ENCODE measurements at places on chromosomes 6 and 20.

DNA sequence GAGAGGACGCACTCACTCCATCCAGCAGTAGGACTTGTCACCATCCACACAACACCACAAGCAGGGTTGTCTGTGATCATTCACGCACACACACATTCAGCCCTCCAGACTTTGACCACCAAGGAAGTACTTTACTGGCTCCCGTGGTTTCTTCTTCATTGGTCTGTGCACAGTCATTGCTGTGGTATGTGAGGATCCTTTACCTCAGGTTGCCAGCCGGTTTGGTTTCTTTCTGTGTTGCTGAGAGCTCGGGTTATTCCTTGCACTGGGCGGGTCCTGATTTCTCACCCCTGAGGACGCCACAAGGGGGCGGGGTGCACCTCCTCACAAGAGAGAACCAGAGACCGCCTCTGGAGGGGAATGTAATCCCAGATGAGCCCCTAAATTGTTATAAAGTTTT, 11.2 kb downstream of the SLC35A1 start:
- no peak for DNase-seq

DNA sequence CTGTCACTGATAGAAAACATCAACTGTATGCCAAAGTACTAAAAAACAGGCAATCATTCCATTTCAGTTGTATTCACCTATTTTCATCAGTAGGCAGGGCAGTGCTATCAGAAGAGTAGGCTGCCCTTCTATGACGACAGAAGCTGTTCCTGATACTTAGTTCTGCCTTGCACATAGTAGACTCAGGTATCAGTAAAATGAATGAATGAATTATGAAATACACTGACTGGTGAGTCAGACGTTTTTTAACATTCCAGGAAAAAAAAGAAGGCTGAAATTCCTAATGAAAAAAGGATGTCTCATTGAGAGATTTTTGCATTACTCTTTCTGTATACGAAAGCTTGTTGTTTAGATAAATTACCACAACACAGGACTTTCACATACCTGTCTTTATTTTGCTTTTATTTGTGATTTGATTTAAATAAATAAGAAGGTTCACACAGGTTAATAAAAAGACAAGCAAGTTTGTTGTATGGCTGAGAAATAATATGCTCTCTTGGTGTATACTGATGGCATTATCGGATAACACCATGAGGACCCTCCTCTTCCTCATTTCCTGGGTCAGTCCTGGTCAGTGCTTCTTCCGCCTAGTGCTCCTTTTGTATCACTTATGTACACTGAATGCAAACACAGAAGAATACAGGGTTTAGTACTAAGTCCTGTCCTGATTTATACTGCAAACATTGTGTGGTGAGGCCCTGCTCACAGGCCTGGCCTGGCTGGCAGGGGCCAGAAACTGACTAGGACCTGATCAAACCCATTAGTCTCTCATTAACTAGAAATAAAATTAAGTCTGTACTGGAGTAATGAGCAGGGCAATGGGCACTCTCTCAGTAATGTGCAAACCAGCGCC, 39.4 kb upstream of the SPDEF start:
- no peak for DNase-seq

GRCh38 chr20:37981568-37981967, 51.7 kb downstream of the TTI1 start:
- no peak for DNase-seq

DNA sequence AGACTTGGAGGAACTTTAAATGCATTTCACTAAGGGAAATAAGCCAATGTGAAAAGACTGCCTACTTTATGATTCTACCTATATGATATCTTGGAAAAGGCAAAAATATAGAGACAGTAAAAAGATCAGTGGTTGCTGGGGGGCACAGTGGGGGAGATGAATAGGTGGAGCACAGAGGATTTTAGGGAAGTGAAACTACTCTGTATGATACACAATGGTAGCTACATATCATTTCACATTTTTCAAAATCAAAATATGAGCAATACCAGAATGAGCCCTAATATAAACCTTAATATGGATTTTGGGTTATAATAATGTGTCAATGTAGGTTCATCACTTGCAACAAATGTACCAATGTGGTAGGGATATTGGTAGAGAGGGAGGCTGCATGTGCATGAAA, 161.4 kb upstream of the HTR1E start:
- DNase-seq: no peak

GRCh38 chr6:35642471-35643161, 46.1 kb downstream of the FKBP5 start:
- no peak for DNase-seq
